ENCODE measurements at places on chromosomes 1 and 21. TPM values are rescaled to one million over a fixed set of nuclear protein-coding genes. Genes with fewer than 3 reads are reported as not detected.

HES2 gene
- 0.33 TPM for polyA plus RNA-seq

TNFRSF25 gene
- 12.1 TPM for polyA plus RNA-seq

SHISA4 gene
- 15.6 TPM for polyA plus RNA-seq

S100A7 gene
- polyA plus RNA-seq = not detected

FCRL1 gene
- polyA plus RNA-seq = 0.20 TPM

SGIP1 gene
- 12.8 TPM for polyA plus RNA-seq

SPRR2B gene
- 0.17 TPM for polyA plus RNA-seq

FCMR gene
- polyA plus RNA-seq = 2.4 TPM

TSTD1 gene
- polyA plus RNA-seq = 45.9 TPM

GJA5 gene
- 28.7 TPM for polyA plus RNA-seq

S100A8 gene
- 15.2 TPM for polyA plus RNA-seq

TMEM200B gene
- 18.8 TPM for polyA plus RNA-seq

PGLYRP3 gene
- polyA plus RNA-seq = not detected

CFAP126 gene
- polyA plus RNA-seq = 15.1 TPM

ANGPTL1 gene
- 6.6 TPM for polyA plus RNA-seq

CORT gene
- polyA plus RNA-seq = 1.3 TPM

GNG4 gene
- polyA plus RNA-seq = 5.0 TPM

MASP2 gene
- 3.8 TPM for polyA plus RNA-seq

UBIAD1 gene
- polyA plus RNA-seq = 17.6 TPM

S100A1 gene
- polyA plus RNA-seq = 33.4 TPM

C1orf216 gene
- polyA plus RNA-seq = 8.5 TPM

GJC2 gene
- polyA plus RNA-seq = 0.68 TPM

DMAP1 gene
- polyA plus RNA-seq = 57.1 TPM

HEYL gene
- polyA plus RNA-seq = 21.8 TPM

GPR61 gene
- polyA plus RNA-seq = 0.91 TPM

KIAA0319L gene
- polyA plus RNA-seq = 59.4 TPM
